ENCODE measurements at places on chromosomes 5 and 9.

GRCh38 chr9:21828853-21829410, 26.5 kb downstream of the MTAP start:
- DNase-seq: no peak

DNA sequence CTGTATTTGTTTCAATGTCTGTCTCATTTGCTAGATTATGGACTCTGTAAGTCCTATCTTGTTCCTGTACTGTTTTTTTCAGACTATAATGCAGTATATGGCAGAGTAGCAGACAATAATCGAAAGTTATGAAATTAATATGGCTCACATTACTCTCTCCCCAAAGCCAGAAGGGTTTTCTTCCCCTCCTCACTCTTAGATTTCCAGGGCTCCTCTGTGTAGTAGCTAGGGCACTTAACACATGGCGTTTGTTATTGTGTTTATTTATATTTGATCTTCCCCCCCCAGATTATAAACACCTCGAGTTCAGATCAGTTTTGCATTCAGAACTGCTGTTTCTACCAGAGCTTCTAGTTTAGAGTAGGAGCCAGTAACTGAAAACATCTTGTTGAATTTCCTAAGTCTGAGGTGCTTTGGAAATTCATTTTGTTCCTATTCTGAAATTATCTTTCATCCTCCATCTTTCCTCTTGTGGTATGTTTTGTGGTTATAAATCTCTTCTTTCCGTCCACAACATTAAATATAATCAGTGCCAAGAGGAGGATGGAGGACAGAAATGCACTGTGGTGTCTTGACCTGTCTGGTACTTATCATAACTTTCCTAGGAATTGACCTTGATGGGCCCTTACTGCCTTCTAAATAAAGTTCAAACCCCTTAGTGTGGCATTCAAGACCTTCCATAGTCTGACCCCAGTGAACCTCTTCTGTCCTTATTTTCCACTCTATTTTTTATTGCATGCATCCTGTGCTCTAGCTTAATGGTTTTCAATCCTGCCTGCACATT, 27.0 kb downstream of the TLE4 start:
- DNase-seq: no peak

- no peak for DNase-seq
Observed at GRCh38 chr5:112064956-112065355, 308.0 kb upstream of the NREP start.

GRCh38 chr9:113368348-113368981, 8.3 kb downstream of the HDHD3 start:
- no peak for DNase-seq

- no peak for DNase-seq
Observed at GRCh38 chr9:30519756-30520155, 1864.7 kb upstream of the ACO1 start.

GRCh38 chr9:15572200-15572770, 19.4 kb downstream of the CCDC171 start:
- DNase-seq: no peak

- no peak for DNase-seq
Observed at GRCh38 chr5:57508211-57508610, 25.6 kb upstream of the ACTBL2 start.

GRCh38 chr5:111432883-111433536, 79.3 kb downstream of the STARD4 start:
- DNase-seq: no peak

DNA sequence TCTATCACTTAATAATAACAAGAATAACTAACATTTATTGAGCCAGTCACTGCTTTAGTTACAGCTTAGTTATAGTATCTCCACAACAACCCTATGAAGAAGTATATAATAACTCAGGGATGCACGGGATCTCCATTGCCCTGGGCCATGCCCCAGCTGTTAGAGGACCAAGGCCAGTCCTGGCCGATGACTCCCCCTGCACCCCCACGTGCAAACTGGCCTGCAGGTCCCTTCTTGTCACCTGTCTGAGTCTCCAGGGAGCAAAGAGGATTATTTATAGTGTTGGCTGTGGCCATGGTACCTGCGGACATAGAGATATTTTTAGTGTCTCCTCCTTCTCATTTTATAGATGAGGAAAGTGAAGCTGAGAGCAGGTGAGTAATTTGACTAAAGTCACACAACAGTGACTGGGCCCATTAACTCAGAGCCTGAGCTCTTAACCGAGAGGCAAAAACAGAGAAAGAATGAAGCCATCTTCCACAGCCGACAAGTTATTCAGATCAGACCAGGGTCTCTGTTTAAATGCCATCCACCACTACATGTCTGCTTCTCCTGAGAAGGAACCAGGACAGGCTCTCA, 94.4 kb downstream of the TMEM215 start:
- no peak for DNase-seq

- no peak for DNase-seq
Observed at GRCh38 chr5:174531782-174532191, 192.6 kb upstream of the MSX2 start.

GRCh38 chr5:139895647-139896046, 100.0 kb downstream of the PSD2 start:
- DNase-seq: peak; percentile 30

DNA sequence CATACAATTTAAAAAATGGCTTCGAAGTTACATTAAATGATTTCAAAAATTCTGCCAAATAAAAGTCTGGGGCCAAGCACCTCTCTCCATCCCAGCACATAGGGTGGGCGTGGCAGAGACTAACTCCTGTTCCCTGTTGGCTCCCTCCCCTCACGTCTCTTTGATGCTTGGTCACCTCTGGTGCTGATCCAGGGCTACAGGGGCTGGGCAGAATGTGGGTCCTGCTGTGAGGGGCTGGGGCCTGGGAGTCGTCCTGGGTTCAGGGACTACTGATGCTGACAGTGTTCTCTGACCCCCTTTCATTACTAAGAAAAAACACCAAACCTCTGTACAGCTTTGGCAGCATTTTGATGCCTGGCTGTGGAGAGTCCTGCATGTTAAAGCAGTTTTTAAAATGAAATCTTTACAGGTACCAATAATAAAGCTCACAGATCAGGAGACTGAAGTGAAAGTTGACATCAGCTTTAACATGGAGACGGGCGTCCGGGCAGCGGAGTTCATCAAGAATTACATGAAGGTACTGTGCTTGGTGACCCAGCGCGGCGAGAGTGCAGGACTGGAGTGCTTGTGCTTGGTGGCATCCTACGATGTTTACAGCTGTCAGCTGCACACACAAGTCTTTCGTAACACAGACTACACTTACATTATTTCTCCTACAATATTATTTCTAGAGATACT, 29.0 kb downstream of the TENT4A start:
- no peak for DNase-seq

DNA sequence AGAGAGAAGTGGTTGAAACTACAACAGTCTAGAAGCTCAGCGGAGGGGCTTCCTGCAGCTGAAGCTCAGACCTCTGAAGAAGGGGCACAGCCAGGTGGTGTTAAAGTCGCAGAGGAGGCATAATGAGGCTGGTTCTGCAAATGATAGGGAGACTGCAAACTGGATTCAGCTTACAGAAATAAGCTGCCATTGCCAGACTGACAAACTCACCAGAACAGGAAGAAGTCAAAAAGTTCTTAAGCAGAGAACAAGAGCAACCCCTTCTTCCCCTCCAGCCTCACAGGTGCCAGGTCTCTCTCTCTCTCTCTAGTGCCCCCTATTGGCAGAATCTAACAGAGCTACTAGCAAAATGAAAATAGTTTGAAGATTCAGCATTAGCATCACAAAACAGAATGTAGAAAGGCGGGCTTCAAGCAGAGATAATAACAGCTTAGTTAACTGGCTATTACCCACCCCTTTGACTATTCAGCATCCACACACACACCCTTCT, 76.7 kb downstream of the GRAMD2B start:
- peak; percentile 37 for DNase-seq

- DNase-seq: peak; percentile 49
Observed at GRCh38 chr9:109640580-109641371, 139.2 kb upstream of the PALM2AKAP2 start.

DNA sequence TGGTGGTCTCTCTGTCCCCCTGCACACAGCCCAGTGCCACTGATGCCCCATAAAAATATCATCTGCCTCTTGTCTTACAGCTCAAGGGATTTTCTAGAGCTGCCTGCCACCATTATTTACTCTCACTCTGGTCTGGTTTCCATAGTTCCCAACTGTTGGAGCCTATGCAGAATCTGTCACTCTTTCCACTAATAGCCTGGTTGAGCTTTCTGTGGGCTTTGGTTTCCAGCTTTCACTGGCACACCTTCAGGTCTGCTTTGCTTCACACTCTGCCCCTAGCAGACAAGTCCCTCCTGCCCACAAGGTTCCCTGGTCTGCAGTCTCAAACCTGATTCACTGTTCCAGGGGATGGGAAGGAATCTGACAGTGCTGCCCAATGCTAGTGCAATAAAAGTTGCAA, 103.0 kb upstream of the FTMT start:
- DNase-seq: no peak

DNA sequence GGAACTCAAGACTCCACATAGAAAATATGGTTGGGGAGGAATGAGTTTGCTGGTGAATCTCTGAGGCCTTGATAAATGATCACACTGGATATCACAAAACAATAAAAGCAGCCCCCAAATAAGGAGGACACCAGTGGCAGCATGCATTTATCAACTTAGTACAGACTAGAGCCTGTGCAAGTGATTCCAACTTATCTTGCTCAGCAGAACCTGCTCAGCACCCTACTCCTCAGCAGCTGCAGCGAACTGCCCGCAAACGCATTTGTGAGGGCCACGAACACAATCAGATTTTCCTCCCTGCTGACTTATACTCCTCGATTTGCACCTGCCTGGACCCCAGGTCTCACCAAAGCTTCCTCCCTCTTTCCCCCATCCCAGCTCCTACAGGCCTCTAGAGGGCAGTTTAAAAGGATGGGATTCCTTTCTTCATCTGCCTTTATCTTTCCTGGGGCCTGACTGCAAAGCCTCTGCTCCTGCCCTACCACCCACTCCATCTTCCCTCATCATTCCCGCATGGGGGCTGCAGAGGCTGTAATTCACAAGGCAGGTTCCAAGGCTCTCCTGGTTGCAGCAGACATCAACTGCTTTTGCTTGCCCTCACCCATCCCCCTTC, 41.2 kb downstream of the ANKS6 start:
- no peak for DNase-seq

Data from midbrain (tissue), 1 donor.